CD4-positive, alpha-beta memory T cell (primary cell): ENCODE measurements at places on chromosomes 12 and 14.
A peak's percentile ranks its signal among the peaks of the same experiment; 100 is the strongest.

- DNase-seq = no peak
These were observed 181.6 kb upstream of the FOXN3 start for GRCh38 chr14:89598548-89599186.

DNA sequence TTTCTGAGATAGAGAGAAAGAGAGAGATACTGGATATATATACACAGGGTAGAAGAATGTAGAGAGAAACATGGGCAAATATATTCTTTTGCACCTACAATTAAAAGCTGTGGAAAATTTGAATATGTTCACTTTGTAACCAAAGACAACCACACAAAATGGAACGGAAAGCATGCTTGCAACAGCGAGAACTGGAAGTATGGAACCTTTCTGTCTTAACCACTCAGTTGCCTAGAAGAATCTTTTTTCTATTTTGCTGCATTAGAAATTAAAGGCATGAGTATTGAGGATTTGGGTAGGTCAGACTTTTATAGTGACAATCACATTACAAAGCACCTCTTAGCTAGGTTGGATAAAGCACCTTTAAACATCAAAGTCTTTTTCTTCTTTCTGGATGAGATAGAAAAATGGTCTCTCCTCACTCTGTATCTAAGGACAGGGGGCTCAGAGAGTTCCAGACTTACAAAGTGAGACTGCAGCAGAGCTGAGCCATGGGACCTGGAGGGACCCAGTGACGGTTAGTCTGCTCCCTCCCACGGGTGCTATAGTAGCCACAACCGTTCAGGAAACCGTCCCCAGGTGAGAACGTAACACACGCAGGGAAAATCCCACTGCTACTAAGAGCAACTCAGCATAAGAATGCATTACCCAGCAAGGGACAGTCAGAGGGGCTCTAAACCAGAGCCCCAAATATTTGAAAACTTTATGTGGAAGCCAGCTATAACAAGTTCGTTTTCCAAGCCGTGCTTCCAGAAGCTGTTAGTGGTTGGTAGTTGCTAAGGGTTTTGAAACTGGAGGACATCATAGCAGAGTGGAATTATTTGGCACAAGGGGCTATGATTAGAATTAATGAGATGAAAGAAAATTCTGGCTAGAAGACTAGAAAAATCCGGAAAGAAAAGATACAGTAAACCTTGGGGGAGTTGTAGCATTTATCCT is 97.1 kb downstream of the DAD1 start:
- DNase-seq = peak; percentile 80

DNA sequence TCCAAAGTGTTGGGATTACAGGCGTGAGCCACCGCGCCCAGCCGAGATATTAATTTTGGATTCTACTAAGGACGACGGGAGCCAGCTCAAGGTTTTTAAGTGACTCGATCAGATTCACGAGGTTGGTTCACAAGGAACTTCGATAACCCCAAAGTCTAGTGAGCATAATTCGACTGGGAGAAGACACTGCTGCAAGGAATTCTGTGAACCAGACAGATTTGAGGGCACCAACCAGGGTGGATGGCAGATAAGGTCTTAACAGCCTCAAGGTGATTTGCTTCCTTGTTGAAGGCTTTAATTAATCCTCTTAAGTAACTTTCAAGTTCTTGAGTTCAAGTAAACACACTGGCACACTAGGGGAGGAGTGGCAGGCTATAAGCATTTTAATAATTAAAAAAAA is 1.1 kb upstream of the KLHDC2 start:
- no peak for DNase-seq

- DNase-seq = no peak
These were observed 21.5 kb downstream of the DYRK2 start for GRCh38 chr12:67669934-67670631.

- DNase-seq = no peak
These were observed 21.3 kb upstream of the RHOJ start for GRCh38 chr14:63182968-63183367.

DNA sequence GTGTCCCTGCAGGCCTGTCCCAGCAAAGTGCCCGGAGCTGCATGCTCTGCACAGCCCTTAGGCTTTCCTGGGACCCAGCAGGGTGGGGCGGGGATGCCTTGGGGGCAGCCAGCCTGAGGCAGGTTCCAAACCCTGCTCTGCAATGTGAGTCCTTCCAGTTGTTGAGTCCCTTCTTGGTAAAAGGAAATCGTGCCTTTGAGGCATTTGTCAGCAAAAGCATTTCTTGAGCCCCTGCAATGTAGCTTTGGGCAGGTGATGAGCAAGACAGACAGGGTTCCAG is 38.1 kb upstream of the TRAF3 start:
- no peak for DNase-seq

DNA sequence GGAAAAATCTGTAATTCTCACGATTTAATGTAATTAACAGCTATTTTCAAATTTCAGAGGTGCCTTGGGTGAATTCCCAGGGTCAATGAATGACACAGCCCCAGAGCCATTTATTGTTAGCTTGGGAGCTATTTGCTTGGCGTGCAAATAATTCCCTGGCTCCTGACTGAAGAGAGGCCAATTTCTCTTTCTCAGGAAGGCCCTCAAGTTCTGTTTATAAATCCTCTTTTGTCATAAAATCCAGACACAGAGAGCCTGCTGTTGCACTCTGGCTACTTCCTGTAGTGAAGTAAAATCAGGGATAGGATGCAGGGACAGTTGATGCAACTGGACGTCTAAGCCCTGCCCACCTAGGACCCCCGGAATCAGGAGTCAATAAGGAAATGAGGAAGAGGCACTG is 154.3 kb downstream of the TMX1 start:
- DNase-seq = no peak

- DNase-seq = no peak
These were observed 948.2 kb downstream of the BCL11B start for GRCh38 chr14:98323836-98324235.

GRCh38 chr12:109192358-109192757 is 76.0 kb downstream of the ACACB start:
- no peak for DNase-seq

- no peak for DNase-seq
These were observed 458.8 kb upstream of the NOVA1 start for GRCh38 chr14:27056586-27056985.

DNA sequence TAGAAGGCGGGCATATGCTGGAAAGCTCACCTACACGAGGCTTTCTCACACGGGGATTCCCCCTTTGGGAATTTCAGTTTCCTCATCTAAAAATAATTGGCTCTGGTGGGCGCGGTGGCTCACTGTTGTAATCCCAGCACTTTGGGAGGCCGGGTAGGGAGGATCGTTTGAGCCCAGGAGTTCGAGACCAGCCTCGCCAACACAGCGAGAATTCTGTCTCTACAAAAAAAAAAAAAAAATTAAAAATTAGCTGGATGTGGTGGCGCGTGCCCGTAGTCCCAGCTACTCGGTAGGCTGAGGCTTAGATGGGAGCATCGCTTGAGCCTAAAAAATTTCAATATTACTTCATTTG is 400 bp upstream of the NDUFA12 start:
- DNase-seq = no peak

- DNase-seq = peak; percentile 63
These were observed 42.1 kb downstream of the ELK3 start for GRCh38 chr12:96236221-96236822.

DNA sequence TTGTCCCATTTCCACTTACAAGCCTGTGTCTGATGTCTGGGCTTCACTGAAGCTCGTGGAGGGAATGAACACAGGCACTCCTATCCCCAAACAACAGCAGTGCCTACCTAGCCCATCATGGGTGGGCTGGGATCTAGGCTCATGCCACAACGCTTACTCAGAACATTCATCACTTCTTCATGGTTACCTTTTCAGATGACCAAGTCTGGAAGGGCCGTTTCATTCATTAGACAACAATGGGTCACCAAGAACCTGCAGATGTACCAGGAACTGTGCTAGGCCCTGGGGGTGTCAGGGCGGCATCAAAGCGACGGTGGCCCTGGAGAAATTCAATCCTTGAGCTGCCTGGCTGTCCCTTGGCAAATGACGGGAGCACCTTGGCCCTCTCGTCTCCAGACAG is 64.9 kb upstream of the FZD10 start:
- no peak for DNase-seq

- DNase-seq = no peak
These were observed 55.6 kb downstream of the SYNE3 start for GRCh38 chr14:95460647-95461478.

- no peak for DNase-seq
These were observed 312.5 kb upstream of the PDE3A start for GRCh38 chr12:20055856-20056255.

DNA sequence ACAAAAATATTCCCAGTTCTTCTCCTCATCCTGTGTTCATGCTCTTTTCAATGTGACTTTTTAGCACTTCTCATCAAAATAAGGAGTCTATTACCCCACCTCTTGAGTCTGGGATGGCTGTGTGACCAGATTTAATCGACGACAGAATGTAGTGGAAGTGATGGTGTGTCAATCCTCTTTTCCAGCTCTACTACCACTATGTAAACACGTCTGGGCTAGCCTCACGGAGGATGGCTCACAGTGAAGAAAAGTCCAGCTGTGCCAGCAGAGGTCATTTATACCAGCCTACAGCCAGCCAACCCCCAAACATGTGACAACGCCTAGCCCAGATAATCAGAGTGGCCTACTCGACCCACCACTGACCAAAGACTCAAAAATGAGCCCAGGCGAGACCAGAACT is 37.3 kb upstream of the FGF6 start:
- DNase-seq = no peak

DNA sequence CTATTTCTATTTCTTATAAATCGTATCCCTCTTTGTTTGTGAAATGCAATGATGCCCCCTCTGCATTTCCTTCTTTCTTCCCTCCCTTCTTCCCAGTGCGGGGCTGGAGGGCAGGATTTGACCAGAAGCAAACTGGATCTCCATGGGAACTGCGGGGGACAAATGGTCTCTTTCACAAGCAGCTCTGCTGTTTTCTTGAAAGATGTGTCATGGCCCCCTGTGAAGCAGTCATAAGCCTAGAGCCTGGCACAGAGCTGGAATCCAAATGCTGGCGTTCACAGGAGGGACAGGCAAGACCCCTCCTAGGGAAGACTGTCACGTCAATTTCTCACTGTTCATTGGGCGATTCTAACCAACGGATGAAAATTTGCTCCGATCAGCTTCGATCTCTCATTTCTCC is 203.5 kb upstream of the NOS1 start:
- DNase-seq = no peak

- DNase-seq = no peak
These were observed 42.0 kb downstream of the NAA25 start for GRCh38 chr12:112066566-112066965.

- no peak for DNase-seq
These were observed 240.4 kb downstream of the SNAPC1 start for GRCh38 chr14:62002642-62003041.

- DNase-seq = no peak
These were observed 39.8 kb downstream of the SAMD4A start for GRCh38 chr14:54606631-54607133.

- DNase-seq = no peak
These were observed 138.0 kb downstream of the ASCL4 start for GRCh38 chr12:107912421-107913004.

- DNase-seq = peak; percentile 76
These were observed 9.3 kb downstream of the RILPL2 start for GRCh38 chr12:123427036-123427769.

GRCh38 chr14:76917745-76918255 is 91.6 kb downstream of the LRRC74A start:
- DNase-seq = no peak

GRCh38 chr12:57232156-57232756 is 2.7 kb downstream of the SHMT2 start:
- DNase-seq = no peak

DNA sequence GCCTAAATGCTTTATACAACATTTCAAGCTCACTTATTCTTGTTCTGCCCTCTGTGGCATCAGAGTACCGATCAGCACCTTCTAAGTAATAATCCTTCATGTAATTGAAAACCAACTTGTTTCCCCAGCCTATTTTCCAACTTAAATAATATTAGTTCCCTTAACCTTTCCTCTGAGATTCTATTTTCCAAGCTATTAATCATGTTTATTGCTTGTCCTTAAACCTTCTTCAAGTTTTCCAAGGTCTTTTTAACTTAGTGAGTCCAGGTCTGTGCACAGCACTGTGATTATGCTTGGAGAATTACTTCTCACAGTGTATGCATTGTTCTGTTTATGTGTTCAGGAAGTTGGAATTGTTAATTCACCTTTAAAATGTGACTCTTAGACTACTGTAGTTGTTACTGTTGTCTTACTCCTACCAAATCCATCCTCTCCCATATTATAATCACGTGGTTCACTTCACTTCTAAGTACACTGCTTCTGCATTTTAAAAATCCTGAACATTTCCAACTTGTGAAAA is 1039.3 kb upstream of the FOXG1 start:
- DNase-seq = no peak

GRCh38 chr14:103085106-103086091 is 1.4 kb downstream of the LBHD2 start:
- no peak for DNase-seq

DNA sequence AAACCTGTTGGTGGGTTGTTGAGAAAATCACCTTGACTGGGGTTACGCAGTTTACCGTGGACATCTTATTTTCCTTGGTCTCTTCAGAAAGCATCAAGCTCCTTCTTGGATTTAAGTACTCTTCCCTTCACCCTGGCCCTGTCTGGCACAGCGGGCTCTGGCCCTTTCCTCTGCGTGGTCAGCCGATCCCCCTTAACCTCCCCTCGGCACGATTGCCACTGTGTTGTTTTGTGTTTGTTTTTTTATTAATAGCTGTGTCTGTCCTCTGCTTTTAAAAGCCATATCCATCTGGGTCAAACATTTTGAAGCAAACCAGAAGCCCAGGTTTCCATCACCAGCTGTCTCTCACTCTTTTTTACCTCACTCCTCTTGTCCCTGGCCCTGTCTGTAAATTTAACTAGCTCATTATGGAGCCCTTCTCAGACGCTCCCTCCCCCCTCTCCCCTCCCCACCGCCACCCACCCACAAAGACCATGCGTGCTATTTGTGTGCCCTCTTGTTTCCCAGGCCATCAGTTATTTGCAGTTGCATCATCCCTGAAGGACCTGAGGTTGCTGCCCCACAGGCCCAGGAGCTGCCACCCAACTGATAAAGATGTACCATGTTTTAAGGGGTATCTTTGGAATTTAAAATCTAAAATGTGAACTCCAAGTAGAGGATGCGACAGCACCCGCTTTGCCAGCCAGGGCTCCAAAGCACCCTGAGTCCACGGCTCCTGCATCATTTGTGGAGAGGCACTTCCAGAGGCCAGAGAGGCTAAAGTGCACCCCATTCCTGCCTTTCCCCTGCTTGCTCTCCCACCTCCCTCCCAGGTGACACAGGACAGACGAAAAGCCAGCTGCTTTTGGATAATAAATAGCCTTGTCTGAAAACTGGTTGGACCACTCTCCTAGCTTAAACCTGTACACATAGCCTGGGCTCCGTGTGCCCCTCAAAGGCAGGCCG is 3.9 kb downstream of the BCL11B start:
- DNase-seq = no peak

GRCh38 chr14:20618271-20618749 is 23.2 kb downstream of the OR6S1 start:
- DNase-seq = no peak

GRCh38 chr12:77345336-77345735 is 280.0 kb upstream of the E2F7 start:
- DNase-seq = no peak
